CD4-positive, alpha-beta T cell (primary cell): ENCODE measurements at places on chromosomes 3 and 15.

- no peak for DNase-seq
Measured at GRCh38 chr15:65533057-65533756, 2.9 kb downstream of the HACD3 start.

DNA sequence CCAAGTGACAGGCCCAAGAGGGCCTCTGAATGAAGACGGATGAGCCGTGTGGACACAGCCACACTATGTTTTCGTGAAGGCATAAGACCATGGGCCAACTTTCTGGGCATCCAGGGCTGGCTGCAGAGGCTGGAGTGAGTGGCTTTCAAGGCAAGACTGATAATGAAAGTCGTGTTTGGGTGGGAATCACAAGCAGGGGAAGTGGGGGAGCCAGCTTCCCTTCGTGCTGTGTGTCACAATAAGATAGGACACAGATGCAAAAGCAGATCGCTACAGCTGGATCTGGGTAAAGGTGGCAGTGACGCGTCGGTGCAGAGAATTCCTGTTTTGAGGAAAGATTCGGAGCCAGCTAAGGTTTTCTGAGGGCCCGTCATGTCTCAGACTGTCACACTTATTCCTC lies 309.8 kb upstream of the CTDSPL start:
- no peak for DNase-seq

DNA sequence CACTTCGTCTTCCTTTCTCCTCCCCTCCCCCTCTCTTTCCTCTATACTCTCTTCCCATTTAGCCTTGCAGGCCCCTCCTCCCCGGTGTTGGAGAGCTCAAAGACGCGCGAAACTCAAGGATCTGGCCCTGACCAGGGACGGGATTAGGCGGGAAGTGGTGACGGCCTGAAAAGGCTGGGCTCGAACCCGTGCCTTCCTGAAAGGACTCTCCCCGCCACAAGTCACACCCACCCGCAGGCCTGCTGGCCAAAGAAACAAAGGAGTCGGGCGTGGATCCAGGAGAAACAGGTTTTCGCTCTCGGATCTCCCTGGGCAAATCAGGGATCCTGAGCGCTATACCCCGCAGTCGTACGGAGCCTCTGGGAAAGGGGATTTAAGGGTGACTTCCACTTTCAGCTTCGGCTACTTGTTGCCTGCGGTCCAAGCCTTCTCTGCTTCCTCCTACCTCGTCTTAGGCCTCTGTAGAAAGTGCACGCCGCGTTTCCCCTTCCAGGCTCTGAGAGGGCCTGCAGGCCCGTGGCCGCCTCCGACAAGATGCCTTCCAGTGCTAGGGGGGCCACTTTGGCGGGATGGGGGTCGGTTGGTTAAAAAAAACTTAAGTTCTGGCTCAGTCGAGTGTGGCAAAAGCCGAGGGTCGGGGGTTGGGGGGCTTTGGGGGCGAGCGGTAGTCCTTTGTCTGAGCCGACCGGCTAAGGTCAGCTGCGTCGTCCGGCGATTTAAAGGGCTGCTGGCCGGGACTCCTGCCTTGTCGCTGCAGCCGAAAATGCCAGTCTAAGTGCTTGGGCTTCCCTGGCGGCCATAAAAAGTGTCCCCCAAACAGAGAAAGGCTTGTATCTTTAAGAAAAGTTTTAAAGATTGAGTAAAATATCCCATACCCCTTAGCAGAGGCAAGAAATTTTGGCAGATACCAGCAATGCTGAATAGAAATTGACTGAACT lies 8.2 kb downstream of the ZIC4 start:
- DNase-seq, result no peak

- no peak for DNase-seq
Measured at GRCh38 chr3:47783673-47784072, 2.0 kb upstream of the SMARCC1 start.

GRCh38 chr3:137767538-137768360 lies 3.6 kb downstream of the SOX14 start:
- no peak for DNase-seq

GRCh38 chr3:49531218-49531617 lies 23.1 kb upstream of the BSN start:
- no peak for DNase-seq

DNA sequence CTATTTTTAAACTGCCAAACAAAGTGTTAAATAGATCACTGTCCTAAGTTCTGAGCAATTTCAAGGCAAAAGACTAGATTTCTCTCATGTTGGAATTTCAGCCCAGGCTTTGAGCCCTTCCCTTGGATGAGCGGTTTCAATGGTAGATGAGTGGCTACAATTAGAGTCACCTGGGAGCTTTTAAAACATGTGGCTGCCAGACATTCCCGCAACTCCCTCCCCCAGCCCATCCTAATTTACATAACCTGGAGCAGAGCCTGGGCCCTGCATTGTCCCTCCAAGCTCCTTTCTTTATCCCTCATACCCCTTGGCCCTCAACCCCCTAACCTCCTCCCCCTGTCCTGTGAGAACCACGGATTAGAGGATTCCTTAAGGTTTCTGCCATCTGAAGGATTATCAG lies 357.5 kb upstream of the UMPS start:
- DNase-seq, result no peak

GRCh38 chr15:61381501-61381900 lies 152.4 kb upstream of the RORA start:
- DNase-seq, result no peak

DNA sequence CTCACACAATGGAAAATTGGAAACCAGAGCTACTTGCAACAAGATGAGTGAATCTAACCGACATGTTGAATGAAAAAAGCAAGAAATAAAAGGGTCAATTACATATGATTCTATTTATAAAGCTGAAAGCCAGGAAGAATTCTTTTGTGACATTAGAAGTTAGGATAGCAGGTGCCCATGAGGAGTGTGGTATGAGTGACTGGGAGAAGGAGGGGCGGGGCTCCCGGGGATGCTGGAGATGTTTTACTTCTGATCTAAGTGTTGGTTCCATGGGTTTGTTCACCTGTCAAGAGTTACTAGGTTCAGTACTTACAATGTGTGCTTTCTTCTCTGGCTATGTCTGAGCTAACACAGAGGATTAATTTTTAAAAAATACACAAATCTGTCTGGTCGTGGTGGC lies 60.8 kb downstream of the NSMCE3 start:
- DNase-seq, result no peak

GRCh38 chr3:31541089-31541488 lies 8.4 kb downstream of the STT3B start:
- no peak for DNase-seq

- DNase-seq, result no peak
Measured at GRCh38 chr3:169841171-169841570, 28.5 kb upstream of the LRRC34 start.

DNA sequence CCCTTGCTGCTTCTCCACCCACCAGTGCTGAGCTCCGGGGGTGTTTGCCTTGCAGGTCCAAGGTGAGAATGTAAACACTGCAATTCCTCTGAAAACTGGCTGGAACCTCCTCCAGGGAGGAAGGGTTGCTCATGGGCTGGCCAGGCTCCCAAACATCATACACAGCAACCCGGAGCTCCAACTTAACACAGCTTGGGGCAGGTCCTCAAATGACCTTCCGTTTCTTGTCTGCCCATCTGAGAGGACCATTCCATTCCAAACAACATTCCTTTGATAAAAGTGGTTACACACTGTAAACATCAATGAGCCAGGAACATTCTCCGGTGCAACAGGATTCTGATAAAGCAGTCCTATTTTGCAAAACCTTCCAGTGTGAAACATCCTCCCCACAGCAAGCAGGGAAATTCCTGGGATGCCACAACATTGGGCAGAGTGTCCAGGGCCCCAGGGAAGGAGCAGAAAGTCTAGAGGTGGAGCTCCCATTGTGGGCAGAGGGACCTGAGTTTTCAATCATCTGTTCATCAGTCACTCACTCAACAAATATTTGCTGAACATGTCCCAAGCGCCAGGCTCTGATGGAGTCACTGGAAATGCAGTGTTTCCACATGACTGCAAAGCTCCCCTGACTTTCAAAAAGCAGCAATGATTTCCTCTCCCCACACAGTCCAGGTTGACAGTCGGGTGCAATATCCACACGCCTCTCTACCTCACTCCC lies 7.3 kb upstream of the HEG1 start:
- DNase-seq, result no peak

DNA sequence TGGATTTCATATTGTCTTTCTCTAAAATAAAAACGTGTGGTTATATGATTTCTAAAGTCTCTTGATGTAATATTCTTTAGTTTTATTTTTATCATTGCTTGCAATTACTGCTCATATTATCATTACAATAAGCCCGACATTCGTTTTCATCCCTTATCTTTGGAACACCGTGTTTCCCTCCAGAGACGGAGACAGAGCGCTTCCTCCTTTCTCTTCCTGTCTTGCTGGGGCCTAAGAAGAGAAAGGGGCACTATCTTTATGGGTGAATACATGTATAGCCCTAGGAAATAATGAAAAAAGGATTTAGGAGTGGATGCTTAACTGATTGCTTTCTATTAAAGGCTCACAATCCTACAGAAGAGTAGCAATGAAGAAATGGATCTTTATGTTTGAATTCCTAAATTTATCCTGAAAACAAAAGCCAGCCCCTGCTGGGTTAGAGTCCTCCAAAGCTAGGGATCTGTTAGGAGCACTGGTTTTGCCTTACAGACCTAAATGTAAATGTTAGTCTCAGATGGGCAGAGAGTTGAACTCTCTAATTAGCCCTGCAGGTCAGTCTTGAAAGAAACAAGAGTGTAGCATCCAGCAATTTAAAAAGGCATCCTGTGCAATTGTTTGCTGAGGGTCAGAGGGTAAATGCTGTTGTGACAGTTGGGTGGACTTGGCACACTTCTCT lies 145.1 kb downstream of the TP63 start:
- DNase-seq, result no peak

DNA sequence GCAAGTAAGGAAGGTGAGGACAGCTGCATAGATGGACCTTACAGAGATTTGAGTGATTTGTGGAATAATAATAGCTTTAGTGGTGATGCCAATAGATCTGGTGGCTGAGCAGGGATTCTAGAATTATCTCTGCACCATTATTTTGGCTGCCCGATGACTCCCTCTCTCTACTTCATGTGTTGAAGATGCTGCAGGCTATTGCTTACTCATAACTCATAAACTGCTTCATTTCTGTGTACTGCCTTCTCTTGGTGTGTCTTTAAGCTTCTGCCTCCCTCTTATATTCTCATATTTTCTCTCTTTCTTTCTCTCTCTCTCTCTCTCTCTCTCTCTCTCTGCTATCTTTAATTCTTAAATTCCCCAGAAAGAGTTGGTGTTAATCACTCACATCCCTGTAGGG lies 256.0 kb upstream of the TRIM42 start:
- no peak for DNase-seq

DNA sequence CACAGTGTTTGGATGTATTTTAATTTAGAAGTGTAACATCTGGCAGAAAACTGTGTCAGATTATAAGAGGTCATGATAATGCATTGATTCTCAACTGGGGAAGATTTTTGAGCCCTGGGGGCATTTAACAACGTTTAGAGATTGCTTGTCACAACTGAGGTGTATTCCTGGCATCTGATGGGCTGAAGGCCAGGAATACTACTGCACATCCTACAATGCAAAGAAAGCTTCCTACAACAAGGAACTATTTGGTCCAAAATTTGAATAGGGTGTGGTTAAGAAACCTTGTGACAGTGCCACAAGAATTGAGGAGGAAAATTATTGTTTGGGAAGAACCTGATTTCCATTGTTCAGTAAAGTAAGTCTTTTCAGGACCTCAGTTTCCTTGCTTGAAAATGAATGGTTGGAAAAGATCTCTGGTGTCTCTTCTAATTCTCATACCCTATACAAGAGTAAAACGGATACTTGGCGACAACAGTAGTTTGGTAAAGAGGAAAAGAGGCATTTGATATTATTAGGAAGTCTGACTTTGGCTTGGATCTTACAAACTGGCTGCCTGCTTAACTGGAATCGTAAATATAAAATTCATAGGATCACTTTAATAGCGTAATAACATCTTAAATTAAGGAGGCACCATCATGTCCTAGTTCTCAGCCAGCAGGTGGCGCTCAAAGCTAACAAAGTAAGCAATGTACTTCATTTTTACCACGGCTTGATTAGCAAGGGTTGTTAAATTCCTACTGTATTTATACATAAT lies 4.3 kb downstream of the DAZL start:
- DNase-seq, result peak; percentile 89

GRCh38 chr3:164351131-164351530 lies 727.2 kb downstream of the SI start:
- no peak for DNase-seq

GRCh38 chr15:77474310-77474988 lies 53.8 kb downstream of the HMG20A start:
- no peak for DNase-seq

- peak; percentile 22 for DNase-seq
Measured at GRCh38 chr3:171772427-171773056, 37.7 kb downstream of the PLD1 start.

DNA sequence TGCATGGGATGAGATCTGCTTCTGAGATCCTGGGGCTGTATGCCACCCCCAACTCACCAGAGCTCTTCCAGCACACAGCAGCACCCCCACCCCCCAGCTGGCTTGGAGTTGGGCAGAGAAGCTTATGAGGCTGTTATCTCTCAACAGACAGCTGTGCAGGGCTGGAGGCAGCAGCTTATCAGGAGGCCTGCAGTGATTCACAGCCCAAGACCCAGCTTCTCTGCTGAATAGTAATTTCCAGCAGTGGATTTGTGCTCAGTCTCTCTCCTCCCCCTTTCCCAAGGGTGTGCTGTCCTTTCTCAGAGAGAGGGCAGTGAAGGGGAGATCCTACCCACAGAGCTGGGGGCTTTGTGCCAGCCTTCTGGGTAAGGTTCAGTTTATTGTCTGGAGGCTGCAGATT lies 2.1 kb downstream of the RPP25 start:
- DNase-seq, result no peak

DNA sequence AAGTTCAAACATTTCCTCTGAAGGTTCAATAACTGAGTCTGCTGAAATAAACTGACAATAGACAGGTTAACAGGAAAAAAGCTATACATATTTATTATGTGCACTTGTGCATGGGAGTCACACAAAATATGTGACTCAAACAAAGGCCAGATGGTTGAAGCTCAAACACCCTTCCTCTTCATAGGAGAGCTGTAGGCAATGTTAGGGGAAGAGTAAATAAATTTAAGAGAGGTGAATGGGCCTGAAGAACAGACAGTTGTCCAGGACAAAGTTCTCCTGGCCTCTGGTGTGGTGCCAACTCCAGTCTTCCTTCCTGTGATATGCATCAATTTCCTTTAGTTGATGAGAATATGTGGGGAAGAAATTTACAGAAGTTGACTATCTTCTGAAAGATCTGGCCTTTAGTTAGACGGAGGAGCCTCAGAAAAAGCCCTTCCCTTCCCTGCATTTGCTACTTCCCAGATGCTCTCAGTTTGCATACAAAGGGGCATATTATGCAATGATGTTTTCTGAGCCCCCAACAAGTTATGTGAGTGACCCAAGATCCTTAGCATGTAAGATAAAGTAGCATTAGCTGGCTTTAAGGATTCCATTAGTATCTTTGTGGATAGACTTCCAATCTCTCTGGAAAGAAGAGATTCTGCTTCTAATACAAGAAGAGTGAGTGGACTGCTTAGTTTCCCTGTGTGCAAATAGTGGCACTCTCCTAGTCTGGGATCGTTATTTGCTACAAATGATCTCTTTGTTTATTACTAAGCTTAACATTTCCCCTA lies 96.4 kb upstream of the IGSF10 start:
- no peak for DNase-seq

- DNase-seq, result no peak
Measured at GRCh38 chr3:27165321-27165721, 203.9 kb downstream of the NEK10 start.
